ENCODE measurements at places on chromosomes 4 and X. TPM values are rescaled to one million over a fixed set of nuclear protein-coding genes. Genes with fewer than 3 reads are reported as not detected.
A peak's percentile ranks its signal among the peaks of the same experiment; 100 is the strongest.

- DNase-seq = no peak
Measured at GRCh38 chrX:1138476-1139184, 73.8 kb downstream of the CRLF2 start.

The INTU gene
- total RNA-seq = 12.1 TPM

GRCh38 chr4:185464887-185465286 lies 6.6 kb downstream of the CCDC110 start:
- no peak for DNase-seq

DNA sequence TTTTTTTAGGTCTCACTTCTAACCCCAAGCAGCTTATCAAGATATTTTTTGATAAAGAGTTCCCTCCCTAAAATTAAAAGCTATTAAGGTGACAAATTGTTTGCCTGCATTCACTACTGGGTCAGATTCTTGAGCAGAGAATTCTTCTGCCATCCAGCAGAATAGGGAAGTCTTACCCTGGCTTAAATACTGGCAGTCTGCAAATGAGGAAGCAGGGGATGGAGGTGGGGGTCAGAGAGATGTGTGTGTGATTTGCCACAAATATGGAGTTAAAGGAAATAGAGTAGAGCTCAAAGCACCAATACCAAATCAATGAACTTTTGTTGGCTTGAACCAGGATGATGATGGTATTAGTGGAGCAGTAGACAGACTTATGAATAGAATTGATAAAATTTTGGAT lies 122.2 kb downstream of the ANXA5 start:
- DNase-seq = no peak

The DAPP1 gene
- total RNA-seq = 6.4 TPM

GRCh38 chr4:186318481-186318880 lies 52.5 kb downstream of the F11 start:
- no peak for DNase-seq

The MAGED4B gene
- 9.6 TPM for total RNA-seq

DNA sequence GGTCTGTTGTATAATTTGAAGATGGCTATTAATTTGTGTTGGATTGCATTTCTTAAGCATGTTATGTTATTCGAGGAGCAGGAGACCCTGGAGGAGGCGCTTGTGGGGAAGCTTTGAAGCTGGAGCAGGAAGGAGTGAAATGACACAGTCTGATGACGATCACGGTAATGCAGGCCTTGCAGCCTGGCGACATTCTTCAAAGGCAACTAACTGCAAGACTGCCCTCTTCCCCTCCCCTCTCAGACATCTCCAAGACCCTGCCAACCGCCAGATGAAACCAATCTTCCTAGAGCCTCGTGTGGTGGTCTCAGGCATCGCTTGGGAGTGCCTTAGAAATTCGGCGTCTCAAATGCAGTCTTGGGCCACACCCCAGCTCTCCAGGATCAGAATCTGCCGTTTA lies 16.1 kb downstream of the CLCN4 start:
- no peak for DNase-seq

The ETDA gene
- total RNA-seq = not detected

The C4orf36 gene
- 1.2 TPM for total RNA-seq

GRCh38 chr4:77819404-77819842 lies 255 bp upstream of the CNOT6L start:
- peak; percentile 92 for DNase-seq

GRCh38 chr4:15395311-15395710 lies 32.5 kb upstream of the C1QTNF7 start:
- DNase-seq = no peak
